ENCODE measurements at places on chromosomes 1 and 21. TPM values are rescaled to one million over a fixed set of nuclear protein-coding genes. Genes with fewer than 3 reads are reported as not detected.
A peak's percentile ranks its signal among the peaks of the same experiment; 100 is the strongest.

DNA sequence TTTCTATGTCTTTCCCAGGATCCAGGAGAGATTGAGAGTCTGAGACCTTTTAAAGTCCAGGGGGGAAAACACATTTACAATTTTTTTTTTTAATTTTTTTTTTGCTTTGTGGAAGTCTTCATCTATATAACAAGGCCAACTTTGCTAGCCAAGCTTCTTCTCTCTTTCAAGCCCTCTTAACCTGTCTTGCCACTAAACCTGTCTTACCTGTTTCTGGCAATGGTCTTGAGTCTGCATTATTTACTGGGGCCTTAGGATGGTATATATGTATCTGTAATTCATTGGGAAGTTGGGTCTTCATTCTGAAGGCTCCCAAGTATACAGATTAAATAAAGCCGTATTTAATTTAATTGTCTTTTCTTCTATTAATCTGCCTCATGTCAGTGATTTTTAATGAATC lies 750.9 kb upstream of the B3GALT2 start:
- DNase-seq: no peak

DNA sequence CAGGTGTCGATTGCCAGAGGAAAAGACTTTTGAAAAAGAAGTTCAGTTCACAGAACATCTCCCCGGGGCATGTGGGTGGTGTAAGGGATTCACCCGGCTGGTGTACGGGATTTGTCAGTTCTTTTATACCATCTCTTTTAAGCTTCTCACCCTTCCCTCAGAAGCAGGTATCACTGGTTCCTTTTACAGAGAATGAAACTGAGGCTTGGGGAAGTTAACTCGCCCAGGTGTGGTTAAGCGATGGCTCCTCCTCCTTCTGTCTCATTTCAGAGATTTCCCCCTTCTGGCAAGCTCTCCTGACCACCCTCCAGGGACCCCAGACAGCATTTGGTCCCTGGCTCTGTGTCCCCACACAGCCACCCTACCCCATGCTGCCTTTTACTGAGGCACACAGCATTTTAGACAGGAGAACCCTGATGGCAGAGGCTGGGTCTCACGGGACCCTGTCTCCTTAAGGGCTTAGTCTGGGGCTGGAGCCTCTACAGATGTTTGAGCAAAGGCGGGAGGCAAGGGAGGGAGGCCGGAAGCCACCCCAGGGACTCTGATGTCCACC lies 2.8 kb upstream of the ECE1 start:
- no peak for DNase-seq

DNA sequence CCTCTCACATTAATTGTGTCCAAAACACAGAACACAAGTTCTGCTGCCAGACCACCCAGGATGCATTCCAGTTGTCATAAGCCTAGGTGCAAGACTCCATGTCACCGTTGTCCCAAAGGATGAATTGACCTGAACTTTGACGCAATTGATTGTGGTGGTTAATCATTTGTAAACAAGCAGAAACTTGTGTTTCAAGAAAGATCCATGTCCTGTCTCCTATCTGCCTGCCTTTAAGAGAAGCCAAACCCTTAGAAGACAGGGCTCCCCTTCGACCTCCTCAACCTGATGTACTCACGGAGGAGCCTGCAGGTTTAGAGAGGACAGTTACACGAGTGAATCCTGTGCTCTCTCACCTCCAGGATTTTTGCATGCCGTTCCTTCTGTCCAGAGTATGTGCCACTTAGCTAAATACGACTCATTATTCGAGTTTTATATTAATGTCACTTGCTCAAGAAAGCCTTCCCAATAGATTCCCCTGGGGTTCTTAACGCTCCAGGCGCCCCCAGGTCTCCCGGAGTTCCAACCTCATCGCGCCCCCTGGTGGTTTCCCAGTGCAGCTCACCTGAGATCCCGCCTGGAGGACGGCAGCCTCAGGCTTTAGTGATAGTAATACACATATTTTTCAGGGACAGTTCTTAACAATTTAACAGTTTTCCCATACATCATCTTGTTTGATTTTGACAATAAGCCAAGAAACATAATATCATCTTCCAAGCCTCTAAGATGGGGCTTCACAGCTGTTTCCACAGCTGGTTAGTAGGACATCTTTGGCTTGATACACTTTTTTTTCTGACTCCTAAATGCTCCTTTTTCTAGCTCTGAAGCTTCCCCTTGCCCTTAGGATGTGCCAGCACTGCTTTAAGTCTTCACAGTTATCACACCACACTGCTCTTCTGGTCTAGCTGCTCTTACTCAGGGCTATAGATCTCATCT lies 2.4 kb upstream of the C8B start:
- DNase-seq: no peak

DNA sequence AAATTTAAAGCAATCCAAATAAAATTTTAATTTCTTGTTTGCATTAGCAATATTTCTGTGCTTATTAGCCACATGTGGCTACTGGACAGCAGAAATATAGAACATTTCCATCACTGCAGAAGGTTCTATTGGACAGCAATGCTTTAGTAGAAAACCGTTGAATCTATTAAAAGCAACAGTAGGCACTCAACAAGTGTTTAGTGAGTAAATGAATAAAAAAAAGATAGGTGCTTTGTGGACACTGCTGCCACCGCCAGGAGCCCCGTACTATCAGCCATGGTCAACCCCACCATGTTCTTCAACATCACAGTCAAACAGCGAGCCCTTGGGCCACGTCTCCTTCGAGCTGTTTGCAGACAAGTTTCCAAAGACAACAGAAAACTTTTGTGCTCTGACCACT lies 74.5 kb upstream of the MUTYH start:
- no peak for DNase-seq

DNA sequence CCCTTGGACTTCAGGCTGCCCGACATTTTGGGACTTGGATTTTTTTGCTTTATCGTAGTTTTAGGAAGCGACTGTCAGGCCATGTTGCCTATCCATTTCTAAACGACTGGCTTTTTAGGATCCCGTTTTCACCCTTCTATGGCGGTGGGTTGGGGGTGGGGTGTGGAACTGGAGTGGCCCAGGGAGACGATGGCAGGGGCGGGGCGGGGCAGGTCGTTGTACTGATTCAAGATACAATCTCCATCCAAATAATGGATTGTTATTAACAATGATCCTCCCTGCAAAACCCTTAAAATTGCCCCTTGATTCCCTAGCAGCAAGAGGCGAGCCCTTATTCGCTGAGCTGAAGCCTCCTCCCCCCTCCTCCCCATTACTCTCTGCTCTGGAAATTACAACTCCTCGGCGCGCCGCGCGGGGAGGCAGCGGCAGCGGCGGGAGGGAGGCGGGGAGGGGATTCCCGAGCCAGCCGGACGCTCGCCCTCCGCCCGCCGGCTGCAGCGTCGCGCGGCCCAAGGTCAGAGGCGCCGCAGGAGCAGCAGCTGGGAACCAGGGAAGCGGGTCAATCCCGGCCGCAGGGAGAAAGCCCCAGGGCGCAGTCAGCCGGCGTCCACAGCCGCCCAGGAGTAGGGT lies at the start of gene TRIM67:
TRIM67 (plus strand) TSS at position 392 of the 630 bp plus-strand sequence. CDS start 912 bp downstream, outside the sequence.
- DNase-seq: no peak

GRCh38 chr21:24023402-24023801 lies 1583.9 kb downstream of the MRPL39 start:
- DNase-seq: no peak

DNA sequence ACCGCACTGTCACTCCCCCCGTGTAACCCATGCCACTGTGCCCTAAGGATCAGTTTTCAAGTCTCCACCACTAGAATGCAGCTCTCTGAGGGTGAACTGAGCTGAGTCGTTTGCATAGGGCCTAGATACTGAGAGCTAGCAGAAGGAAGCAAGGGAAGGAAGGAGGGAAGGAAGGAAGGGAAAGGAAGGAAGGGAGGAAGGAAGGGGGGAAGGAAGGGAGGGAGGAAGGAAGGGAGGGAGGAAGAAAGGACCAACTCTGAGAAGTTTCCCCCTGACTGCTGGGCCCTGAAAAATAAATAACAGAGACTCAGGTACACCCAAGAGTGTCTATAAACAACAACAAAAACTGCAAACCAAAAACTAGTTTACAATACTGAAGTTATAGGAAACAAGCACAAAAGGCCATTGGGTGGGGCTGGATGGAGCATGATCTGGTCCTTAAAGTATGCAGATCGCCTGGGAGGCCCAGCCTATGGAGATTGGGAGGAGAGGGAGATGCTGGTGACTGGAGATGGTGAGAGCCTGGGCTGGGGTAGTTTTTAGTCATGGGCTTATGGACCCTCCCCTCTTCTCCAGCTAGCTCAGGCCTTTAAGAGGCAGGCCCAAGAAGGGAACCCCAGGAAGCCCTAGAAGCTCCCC lies 1.7 kb upstream of the MRPS15 start:
- no peak for DNase-seq

GRCh38 chr1:150484861-150485260 lies 2.4 kb upstream of the TARS2 start:
- DNase-seq: peak; percentile 53

DNA sequence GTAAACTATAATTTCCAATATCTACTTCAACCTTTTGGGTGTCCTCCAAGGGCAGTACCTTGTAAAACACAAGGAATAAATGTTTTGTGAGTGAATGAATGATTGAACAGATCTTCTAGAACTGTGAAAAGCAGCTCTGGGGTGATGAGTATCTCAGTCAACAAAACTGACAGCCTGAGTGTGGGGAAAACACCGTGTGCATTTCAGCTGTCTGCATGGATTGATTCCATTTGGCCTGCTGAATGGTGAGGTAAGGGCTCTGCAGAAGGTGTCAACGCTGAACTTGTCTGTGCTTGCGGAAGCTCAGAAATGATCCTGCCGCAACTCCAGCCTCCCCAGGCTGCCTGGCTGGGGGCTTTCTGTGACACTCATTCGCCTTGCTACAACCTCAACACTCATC lies 7.4 kb upstream of the AGMAT start:
- DNase-seq: peak; percentile 66

- DNase-seq: peak; percentile 78
These were observed 6.9 kb upstream of the GPR153 start for GRCh38 chr1:6267686-6268322.

GRCh38 chr1:8408151-8408839 lies 90.4 kb downstream of the SLC45A1 start:
- no peak for DNase-seq

DNA sequence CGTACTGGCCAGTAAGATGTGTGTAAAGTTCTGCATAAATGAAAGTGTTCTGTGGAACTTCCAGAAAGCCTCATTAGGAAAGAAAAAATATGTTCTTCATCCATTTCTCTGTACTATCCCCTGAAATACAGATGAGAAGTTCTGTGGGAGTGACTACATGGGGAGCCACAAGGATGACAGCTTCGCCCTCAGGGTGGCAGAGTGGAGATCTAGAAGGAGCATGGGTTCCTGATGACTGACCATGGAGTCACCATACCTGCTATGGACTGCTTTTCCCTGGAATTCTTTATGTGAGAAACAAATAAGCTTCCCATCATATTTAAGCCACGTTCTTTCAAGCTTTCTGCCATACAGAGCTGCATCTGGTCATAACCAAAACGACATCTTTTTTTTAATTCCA lies 113.9 kb upstream of the RGS1 start:
- peak; percentile 34 for DNase-seq

- DNase-seq: no peak
These were observed 437 bp downstream of the IFNLR1 start for GRCh38 chr1:24186711-24186992.

DNA sequence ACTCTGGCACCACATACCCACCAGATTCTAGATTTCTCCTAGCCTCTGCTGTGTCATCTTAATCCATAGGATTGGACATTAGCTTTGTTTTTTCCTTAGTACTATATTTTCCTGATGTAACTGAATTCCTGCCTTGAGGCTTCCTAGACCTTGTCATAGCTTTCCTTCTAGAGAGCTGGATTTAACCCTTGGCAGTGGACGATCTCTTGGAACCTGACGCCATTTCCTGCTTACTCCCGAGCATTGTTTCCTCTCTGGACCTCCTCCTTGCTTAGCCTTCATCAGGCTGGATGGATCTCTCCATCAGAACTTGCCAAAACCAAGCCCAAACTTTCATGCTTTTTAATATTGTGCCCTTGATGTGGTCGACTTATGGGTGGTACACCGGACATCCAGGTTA lies 1.5 kb downstream of the APOBEC4 start:
- DNase-seq: no peak

GRCh38 chr1:173661271-173661670 lies 8.4 kb downstream of the ANKRD45 start:
- DNase-seq: no peak

DNA sequence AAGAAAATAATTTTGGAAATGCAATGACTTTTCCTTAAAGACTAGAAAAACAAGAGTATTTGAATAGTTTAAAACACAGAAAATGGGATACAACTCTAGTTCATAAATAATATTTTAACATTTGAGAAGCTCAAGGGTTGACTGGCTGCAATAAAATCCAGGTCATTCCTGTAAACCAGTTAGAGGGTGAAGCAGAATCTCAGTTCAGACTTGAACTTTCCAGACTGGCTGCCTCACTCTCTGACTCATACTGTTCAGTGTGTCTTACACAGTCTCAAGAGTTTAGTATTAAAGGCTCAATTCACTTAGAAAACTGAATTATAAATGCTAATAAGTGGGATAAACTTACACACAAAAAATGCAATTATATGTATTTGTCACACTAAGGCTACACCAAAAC lies 89.9 kb downstream of the RAVER2 start:
- peak; percentile 70 for DNase-seq

The MTARC2 gene
- 3.7 TPM for total RNA-seq

The AGMAT gene
- 0.83 TPM for total RNA-seq

The ALX3 gene
- total RNA-seq: not detected

The KCNJ9 gene
- not detected for total RNA-seq

The CFHR1 gene
- total RNA-seq: not detected

The RGS1 gene
- not detected for total RNA-seq
